ENCODE measurements at places on chromosomes 5 and 9.

DNA sequence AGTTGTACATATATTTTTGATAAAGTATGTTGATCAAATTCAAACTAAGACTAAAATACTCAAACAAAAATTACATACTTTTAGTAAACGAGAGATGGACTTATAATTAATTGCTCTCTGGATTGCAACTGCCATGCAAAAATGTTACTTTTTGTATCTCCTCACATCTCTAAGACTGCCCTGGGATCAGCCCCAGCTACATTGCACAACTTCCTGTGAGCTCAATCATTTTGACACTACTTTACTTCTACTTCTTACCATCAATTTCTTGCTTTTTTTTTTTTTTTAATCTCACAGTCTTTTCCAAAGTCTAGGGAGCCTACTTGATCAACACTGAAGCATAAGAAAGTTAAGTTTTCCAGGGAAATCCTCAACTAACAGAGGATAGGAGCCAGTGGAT, 506.0 kb upstream of the CDH10 start:
- no peak for DNase-seq

DNA sequence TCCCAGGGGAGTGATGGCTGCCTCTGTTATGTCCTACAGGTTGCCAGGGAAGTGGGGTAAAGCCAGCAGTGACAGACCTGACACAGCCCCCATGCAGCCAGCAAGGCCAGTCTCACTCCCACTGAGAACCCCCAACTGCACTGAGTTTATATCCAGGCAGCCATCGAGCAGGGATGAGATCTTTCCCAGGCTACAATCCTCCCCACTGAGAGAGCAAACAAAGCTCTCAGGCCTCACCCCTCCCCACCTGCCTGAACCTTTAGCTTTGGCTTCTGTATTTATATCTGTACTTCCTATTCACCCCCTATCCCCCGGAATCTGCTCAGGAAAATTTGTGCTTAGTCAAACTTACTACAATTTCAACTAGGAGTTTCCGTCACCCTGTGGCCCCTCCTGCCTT, 284.1 kb downstream of the FAM170A start:
- DNase-seq = no peak

DNA sequence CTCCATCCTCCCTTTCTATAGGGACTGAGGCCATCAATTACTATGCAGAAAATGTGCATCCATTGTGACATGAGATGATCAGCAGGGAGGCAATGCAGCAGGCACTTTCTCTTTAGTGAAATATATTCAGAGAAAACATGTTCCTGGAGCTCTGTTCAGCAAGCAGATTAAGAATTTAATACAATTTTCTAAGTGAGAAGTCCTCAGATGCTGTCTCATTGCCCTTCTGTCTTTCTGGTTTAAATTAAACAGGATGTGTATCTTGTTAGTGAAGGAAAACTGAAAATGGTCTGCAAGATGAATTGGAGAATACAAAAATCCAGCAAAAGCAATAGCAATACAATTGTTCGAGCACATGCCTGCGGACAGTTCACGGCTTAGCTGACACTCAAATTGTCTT, 445.8 kb upstream of the RIOK2 start:
- DNase-seq = no peak

- DNase-seq = no peak
Measured at GRCh38 chr9:79104216-79104615, 467.5 kb upstream of the TLE4 start.

GRCh38 chr5:14678773-14679334, 14.3 kb downstream of the OTULIN start:
- no peak for DNase-seq

All from hindlimb muscle (tissue), 1 donor.